ENCODE measurements at places on chromosomes 7 and 10.

- DNase-seq, result peak; percentile 95
Observed at GRCh38 chr7:101153969-101154692, at the start of gene AP1S1. TSS of gene AP1S1 (plus strand) at chr7:101154476. CDS start at chr7:101154515, 39 bp downstream.

DNA sequence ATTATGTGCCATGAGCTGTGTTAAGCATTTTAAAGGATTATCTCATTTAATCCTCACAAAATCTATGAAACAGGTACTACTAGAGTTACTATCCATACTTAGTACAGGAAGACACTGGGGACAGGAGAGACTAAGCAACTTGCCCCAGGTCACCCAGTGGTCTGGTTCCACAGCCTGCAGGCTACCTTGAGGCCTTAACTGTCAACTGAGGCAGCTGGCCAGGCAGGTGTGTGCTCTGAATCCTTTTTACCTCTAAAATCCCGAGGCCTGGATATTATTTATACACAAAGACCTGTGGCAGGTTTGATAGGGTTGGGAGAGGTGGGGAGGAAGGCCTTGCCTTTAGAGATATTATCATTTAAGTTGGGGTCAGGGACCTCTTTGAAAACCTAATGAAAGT lies 3.1 kb downstream of the ZNF777 start:
- no peak for DNase-seq

GRCh38 chr10:74963549-74963948 lies 137.1 kb downstream of the KAT6B start:
- DNase-seq, result no peak

GRCh38 chr7:146636581-146636980 lies 520.0 kb downstream of the CNTNAP2 start:
- no peak for DNase-seq

DNA sequence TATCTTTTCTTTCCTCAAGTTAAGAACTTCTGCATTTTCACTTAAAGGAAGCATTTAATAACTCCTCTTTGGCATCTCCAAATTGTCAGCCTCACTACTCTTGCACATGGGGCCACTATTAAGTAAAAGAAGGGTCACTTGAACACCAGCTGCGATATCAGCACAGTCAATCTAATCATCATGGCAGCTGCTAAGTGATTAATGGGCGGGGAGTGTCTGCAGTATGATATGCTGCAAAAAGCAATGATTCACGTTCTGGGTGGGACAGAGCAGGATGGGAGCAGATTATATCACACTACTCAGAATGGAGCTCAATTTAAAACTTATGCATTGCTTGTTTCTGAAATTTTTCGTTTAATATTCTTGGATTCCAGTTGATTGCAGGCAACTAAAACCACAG lies 447.4 kb upstream of the PFKP start:
- no peak for DNase-seq

- DNase-seq, result no peak
Observed at GRCh38 chr10:49707585-49707984, 28.1 kb downstream of the C10orf53 start.

DNA sequence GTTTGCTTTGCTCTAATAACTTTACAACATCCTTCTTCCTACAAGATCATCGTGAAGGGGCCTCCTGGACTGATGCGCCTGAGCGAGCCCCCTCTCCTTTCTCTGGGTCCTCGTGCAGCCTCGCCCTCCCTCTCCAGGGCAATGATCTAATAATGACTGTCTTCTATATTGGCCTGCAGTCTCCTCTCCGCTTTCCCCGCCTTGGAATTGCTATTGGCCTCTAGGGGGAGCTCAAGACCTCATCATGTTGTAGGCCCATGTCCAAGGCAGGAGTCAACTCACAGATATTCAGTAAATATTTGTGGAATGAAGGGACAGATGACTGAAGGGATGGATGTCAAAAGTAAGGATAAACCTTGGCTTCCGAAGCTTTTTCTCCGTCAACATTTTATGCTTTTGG lies 1180.3 kb downstream of the TYW1 start:
- peak; percentile 77 for DNase-seq

DNA sequence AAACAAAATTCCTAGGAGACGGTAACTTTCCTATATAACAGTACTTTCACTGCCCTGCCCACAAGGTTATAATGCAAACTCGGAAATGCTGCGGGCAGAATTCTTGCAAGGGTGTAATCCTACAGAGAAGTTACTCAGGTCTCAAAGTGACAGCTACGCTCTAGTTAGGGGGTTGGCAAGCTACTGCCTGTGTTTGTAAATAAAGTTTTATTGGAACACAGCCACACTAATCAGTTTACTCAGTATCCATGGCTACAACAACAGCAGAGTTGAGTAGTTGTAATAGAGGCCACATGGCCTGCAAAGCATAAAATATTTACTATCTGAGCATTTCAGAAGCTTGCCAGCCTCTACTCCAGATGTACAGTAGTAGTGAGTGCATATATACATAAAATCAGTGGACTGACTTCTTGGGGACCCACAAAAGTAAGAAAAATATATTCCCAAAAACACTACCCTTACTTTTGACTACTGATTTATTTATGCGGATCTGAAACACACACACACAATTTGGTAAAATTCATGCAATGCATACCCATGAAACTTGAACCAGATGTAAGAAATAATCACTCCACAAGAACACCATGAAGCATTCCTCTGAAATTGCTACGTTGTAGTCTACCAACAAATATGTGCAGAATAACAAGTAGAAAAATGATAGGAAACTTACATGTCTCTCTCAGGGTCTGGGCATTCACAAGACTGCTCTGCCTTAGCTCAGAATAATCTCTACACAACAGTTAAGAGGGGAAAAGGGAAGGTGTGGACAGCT lies 53.0 kb downstream of the SMURF1 start:
- peak; percentile 70 for DNase-seq

- DNase-seq, result no peak
Observed at GRCh38 chr10:17497446-17498030, 43.1 kb upstream of the ST8SIA6 start.

Data from fibroblast of skin of back (primary cell).